ENCODE measurements at places on chromosomes 1 and 21.

GRCh38 chr1:154974808-154975408, 427 bp downstream of the CKS1B start:
- H3K27me3 ChIP-seq: no peaks in the 10 kb centered on the region
- H3K36me3 ChIP-seq: peaks cover 2% of the 10 kb centered on the region
- DNase-seq: no peak
- peaks cover 24% of the 10 kb centered on the region for H3K4me1 ChIP-seq
- no peak overlapping the region for H3K27ac ChIP-seq

DNA sequence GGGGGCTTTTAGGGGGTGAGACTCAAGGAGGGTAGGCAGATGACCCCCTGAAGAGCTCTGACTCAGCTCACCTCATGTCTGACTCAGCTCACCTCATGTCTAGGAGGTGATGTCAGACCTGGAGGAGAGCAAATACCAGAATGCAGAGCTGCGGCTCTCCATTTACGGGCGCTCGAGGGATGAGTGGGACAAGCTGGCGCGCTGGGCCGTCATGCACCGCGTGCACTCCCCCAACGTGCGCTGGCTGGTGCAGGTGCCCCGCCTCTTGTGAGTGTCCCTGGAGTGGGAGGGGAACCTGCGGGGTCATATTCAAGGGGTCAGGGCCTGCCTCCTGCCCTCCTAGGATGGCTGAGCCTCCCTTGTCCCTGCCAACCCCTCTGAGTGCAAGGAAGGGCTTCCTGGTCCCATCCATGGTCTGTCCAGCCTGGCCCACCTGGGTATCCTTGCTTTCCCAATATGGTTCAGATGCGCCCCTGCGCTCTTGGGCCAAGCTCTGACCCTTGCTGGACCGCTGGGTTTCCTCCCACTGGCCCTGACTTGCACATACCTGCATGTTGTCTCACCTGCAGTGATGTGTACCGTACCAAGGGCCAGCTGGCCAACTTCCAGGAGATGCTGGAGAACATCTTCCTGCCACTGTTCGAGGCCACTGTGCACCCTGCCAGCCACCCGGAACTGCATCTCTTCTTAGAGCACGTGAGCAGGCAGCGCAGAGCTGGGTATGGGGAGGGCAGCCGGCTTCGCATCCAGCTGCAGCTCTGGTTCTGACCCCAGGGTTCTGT, 9.1 kb downstream of the AMPD2 start:
- peaks cover 22% of the 10 kb centered on the region for H3K36me3 ChIP-seq
- DNase-seq: no peak
- H3K27me3 ChIP-seq: no peaks in the 10 kb centered on the region
- H3K27ac ChIP-seq: no peak overlapping the region
- peaks cover 8% of the 10 kb centered on the region for H3K4me1 ChIP-seq
- H3K4me3 ChIP-seq: no peak overlapping the region

- peaks cover 5% of the 10 kb centered on the region for H3K4me1 ChIP-seq
- no peaks in the 10 kb centered on the region for H3K27me3 ChIP-seq
- no peaks in the 10 kb centered on the region for H3K36me3 ChIP-seq
- H3K4me3 ChIP-seq: no peak overlapping the region
- DNase-seq: no peak
These were observed 49.6 kb upstream of the IRF2BP2 start for GRCh38 chr1:234659538-234659937.

- no peaks in the 10 kb centered on the region for H3K36me3 ChIP-seq
- H3K4me1 ChIP-seq: no peaks in the 10 kb centered on the region
- no peak overlapping the region for H3K4me3 ChIP-seq
- H3K27me3 ChIP-seq: peaks cover 36% of the 10 kb centered on the region
- no peak overlapping the region for H3K27ac ChIP-seq
These were observed 88.5 kb upstream of the NEK7 start for GRCh38 chr1:198068285-198068684.

DNA sequence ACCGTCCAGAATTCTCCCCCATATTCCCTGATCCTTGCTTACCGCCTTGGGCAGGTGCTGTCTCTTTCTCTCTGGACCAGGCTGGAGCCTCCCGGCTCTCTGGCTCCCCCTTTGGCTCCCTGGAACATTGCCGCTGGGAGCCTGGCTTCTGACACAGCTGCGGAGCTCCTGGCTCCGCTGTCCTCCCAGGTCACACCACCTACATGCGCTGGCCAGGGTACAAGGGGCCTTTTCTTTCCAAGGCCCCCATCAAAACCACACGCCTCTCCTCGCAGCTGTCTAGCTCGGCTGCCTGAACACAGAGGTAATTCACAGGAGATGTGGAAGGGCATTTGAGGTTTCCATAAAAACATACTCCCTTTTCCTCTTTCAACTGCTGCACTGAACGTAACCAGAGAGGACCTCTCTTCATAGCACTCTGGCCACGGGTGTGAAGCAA, 7.5 kb upstream of the ZNF648 start:
- H3K36me3 ChIP-seq: no peaks in the 10 kb centered on the region
- H3K4me1 ChIP-seq: peaks cover 7% of the 10 kb centered on the region
- DNase-seq: no peak
- no peak overlapping the region for H3K27ac ChIP-seq

DNA sequence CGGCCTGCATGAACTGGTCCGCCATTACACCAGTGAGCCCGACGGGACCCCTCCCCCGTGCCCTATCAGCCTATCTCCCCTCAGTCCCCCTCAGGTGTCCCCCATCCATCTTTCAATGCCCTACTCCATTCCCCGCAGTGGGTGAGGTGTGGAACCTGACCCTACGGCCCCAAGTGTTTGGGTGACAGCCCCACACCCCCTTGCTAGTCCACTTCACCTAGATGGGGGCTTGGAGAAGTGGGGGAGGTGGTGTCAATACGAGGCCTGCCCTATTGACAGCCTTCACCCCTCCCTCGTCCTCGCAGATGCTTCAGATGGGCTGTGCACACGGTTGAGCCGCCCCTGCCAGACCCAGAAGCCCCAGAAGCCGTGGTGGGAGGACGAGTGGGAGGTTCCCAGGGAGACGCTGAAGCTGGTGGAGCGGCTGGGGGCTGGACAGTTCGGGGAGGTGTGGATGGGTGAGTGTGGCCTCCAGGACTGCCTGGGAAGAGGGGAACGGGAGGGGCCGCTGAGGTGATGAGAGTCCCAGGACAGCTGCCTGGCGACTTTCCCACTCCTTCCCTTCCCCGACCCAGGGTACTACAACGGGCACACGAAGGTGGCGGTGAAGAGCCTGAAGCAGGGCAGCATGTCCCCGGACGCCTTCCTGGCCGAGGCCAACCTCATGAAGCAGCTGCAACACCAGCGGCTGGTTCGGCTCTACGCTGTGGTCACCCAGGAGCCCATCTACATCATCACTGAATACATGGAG, 15.7 kb upstream of the HDAC1 start:
- peaks cover 88% of the 10 kb centered on the region for H3K36me3 ChIP-seq
- peaks cover 42% of the 10 kb centered on the region for H3K4me1 ChIP-seq
- no peak overlapping the region for H3K4me3 ChIP-seq
- no peak for DNase-seq
- no peaks in the 10 kb centered on the region for H3K27me3 ChIP-seq

All from central memory CD8-positive, alpha-beta T cell (primary cell).